ENCODE measurements at places on chromosomes 5 and 9.

- DNase-seq: no peak
Measured at GRCh38 chr9:16732546-16732945, 137.9 kb downstream of the BNC2 start.

- DNase-seq: no peak
Measured at GRCh38 chr9:124124729-124125650, 113.4 kb downstream of the LHX2 start.

DNA sequence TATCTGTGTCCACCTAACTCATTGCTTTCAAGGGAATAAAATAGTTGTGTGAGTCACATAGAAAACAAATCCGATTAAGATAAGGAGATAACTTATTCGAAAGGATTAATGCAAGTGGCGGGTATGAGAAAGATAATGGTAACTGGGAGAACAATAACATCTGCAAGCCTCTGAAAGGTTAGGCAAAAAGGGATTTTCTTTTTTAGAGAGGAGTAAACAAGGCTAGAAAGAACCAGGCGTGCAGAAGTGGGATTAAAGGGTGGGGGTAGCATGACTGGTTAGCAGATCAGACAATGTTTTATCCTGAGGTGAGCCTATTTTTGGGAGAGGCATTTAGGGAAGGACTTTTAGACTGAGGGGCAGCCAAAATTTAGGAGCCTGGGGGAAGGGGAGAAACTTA, 34.7 kb upstream of the JMY start:
- DNase-seq: no peak

GRCh38 chr5:80191991-80192398, 63.9 kb downstream of the SERINC5 start:
- DNase-seq: no peak

- no peak for DNase-seq
Measured at GRCh38 chr5:61205013-61205412, 42.7 kb upstream of the SMIM15 start.

- no peak for DNase-seq
Measured at GRCh38 chr5:115321309-115321708, 24.9 kb upstream of the CCDC112 start.

DNA sequence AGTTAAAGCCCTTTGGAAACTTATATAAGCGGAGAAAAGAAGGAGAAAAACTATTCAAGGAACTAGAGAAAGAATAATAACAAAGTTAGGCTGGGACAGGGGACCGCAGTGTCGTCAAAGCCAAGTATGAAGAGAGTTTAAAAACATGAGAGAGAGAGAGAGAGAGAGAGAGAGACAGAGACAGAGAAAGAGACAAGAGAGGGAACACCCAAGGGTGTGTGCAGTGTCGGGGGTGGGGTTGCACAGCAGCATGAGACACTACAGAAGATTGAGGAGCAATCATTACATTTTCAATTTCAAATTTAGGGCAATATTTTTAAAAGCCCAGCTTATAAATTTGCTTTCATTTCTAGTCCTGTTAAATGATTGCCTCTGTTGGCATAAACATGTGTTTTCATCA, 74.3 kb downstream of the NNT start:
- DNase-seq: no peak

DNA sequence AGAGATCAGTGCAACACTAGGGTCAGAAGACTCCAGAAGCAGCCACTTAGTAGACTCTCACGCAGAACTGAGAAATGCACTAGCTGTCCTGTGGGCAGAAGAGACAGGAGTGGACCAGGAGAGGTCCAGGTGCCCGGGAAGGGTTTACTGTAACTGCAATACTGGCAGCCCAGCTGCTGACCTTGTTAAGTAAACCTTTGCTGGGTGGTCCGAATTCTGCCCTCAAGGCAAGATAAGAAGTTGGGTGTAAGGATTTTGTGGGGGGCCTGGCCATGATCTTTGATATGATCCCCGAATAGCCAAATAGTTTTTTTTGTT, 91.3 kb downstream of the PDE6A start:
- DNase-seq: no peak

- DNase-seq: no peak
Measured at GRCh38 chr9:95343725-95344287, 26.3 kb upstream of the FANCC start.

DNA sequence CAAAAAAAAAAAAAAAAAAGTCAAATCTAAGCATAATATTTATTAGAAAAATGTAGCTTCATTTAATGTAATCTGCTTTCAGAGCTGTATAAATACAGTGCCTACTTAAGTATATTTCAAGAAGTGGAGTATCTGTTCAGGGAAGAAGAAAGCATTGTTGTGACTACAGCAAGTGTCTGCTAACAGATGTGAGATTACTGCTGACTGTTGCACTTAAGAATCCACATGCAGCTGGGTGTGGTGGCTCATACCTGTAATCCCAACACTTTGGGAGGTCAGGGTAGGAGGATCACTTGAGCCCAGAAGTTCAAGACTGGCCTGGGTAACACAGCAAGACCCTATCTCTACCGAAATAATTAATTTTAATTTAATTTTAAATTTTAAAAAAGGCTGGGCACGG, 19.0 kb downstream of the KDM3B start:
- no peak for DNase-seq

GRCh38 chr9:136051453-136051836, 43.6 kb downstream of the NACC2 start:
- DNase-seq: no peak

GRCh38 chr5:173682313-173682712, 65.9 kb upstream of the BOD1 start:
- no peak for DNase-seq

DNA sequence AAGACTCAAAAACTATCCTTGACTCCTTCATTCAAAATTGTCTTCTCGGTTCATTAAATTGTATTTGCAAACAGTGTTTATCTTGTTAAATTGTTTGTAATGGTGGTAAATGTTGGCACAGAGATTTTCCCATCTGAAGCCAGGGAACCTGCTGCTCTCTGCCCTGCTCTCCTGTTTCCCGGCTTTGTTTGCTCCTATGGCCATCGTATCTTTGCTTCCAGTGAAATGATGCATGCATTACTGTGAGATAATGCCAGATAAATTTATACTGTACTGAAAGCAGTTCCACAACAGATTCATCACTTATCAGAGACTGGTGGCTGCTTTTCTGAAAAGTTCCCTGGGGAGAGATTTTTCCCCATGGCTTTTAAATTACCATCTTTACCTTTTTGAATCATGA, 81.4 kb downstream of the CD180 start:
- DNase-seq: no peak

- no peak for DNase-seq
Measured at GRCh38 chr5:27854243-27854852, 816.0 kb upstream of the CDH9 start.

DNA sequence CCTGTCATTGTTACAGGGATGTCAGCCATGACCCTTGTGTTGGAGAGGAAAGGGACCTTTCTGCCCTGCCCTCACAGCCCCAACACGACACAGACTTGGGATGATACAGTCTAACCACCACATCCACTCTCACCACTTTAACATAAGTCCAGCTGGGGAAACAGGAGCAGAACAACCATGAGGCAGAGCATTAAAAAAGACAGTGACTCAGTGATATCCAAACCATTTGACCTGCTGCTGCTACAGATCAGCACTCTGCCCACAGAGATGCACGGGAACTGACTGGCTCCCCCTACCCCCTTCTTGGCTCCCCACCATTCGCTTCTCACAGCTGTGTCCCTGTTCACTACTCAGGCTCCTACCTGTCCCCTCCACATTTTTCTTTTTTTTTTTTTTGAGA, 458.6 kb downstream of the ZNF608 start:
- DNase-seq: no peak

DNA sequence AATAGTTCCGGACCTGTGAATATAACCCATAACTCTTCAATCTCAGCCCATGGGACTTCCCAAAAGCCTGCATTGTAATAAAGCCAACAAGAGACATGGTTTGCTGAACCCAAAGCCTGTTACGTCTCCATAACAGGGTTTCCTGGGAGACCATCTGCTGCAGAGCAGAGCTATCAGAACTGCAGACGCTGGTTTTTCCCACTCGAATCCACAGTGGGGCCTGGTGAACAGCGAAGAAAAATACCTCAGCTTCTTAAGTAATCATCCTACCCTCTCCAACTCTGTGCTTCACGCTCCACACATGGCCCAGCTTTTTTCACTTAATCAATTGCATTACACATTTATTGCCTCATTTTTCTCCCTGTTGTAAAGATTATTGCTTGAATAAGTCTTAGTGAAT, 409.5 kb upstream of the GRIA1 start:
- DNase-seq: no peak

DNA sequence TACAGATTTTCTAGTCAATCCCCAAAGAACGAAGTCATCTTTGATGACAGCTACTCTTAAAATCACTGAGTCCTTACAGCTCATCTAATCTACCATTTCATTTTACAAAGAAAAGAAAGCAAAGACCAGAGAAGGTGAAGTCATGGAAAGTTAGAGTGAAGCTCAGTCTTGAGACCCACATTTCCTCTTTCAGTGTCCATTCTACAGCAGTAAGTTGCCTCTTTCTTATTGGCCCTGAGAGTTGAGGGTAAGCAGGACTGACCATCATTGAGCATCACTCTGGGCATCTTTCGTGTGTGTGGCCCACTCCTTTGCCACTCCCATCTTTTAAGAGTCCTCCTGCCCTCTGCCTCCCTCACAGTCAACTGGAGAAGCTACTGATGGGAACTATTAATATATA, 251.8 kb upstream of the NR4A3 start:
- no peak for DNase-seq

DNA sequence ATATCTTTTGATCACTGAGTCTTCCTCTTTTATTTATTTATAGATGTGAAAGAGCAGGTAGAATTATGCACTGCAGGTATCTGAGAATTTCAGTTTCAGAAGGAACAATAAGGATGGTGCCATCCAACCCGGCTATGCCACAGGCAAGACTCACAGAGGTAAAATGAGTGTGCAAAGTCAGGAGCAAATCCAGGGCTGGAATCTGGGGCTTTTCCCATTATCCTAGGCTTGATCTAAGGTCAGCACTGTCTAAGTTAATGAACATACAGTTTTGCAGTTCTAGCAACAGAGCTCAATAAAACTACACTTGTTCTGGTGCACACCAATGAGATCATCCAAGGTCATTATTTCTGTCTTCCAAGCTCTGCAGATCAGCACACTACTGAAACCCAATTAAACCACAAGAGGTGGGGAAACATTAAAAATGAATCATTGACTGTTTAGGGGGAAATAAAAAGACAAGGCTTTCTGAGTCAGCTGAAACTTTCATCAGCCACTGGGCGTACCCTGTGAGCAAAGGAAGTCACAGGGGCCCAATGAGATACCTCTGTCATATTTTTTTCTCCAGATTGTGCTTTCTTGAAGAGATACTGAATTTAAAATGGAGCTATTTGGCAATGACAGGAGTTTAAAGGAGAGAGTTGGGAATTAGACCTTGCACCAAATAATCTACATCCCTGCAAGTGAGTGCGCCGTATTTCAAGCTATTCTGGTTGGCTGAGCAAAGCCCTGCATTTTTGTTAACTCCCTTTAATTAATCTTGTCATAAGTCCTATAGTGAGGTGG, 662.2 kb upstream of the ZNF608 start:
- no peak for DNase-seq

DNA sequence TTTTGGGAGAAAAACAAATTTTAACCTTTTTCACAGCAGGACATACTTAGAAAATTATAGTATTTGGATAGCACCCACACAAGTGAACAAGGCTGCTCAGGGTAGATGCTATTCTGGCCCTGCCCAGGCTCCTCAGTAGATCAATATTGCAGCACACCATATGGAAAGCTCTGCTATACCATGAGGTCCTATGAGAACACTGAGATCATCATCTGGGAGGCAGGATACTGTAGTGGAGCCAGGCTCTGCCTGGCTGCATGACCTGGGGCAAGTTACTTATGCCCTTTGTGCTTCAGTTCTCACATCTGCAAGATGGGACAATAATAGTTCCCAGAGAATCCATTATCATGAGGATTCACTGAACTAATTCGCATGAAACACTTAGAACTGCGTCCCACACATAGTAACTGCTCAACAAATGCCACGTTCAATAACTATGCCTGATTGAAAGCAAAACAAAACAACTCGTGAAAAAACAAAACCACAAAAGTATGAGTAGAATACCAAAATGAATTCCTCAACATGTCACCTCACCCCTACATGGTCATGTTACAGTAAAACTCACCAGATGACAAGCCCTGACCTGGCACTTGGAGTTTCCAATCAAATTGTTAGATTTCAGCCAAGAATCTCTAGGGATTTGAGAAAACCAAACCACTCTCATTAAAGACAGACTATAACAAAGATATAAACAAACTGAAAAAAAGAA, 31.9 kb downstream of the ARSB start:
- DNase-seq: no peak

DNA sequence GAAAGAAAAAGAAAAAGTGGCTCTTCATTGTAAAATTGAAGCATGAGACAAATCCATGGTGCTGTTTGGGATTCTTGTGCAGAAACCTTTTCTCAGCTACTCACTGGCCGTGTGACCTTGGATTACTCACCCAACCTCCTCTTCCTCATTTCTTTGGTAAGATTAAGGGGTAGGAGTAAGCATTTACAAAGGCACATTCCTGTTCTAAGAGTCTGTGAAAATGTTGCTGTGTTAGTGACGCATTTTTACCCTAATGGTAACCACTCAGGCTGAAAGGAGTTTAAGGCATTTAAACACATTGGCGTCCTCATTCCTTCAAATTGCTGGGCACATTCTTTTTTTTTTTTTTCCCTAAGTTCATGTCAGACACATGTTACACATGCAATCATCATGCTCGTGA, 4.3 kb downstream of the RAI14 start:
- no peak for DNase-seq

DNA sequence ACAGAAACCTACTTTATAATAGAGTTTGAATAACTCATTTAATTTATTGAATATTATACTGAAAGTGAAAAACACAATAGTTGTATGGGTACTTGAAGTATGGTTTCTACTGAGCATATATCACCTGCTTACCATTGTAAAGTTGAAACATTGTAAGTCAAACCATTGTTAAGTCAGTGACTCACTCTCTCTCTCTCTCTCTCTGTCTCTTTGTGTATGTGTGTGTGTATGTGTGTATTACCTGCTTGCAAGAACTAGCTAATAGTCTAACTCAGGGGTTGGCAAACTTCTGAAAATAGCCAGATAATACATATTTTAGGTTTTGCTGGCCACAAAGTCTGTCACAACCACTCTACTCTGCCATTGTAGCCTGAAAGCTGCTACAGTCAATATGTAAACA, 564.3 kb upstream of the ZNF608 start:
- no peak for DNase-seq

- DNase-seq: no peak
Measured at GRCh38 chr5:56601641-56602071, 213.7 kb upstream of the MAP3K1 start.

GRCh38 chr5:143130613-143131305, 272.7 kb downstream of the NR3C1 start:
- no peak for DNase-seq

GRCh38 chr5:6729386-6730310, 16.4 kb downstream of the TENT4A start:
- DNase-seq: peak; percentile 43

- DNase-seq: no peak
Measured at GRCh38 chr9:93406371-93406770, 45.1 kb upstream of the FAM120A start.

DNA sequence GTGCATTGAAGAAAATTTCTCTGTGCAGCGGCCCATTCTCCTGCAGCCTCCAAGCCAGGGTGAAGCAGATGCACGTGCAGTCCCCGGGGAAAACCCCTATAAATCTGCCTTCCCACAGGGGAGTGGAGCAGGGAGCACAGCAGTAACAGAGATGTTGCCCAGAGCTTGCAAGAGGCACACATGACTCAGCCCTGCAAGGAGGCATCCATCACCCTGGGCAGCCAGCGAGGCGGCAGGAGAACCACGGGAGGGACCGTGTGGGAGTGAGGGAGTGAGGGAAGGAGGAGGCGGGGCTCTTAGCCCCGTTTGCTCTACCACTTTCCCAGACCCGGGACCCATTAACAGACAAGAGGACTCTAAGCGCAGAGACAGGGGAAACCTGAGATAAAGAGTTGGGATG, 96.2 kb upstream of the ARAP3 start:
- DNase-seq: peak; percentile 29

All from stimulated activated naive CD8-positive, alpha-beta T cell treated with anti-CD3 and anti-CD28 coated beads, Interleukin-15, Interleukin-2, amounts not matched to agents 100 U/mL and 50 U/mL, for 24 hours (primary cell).